Breast epithelium (tissue), 4 donors: ENCODE measurements at places on chromosomes 6 and 20. TPM values are rescaled to one million over a fixed set of nuclear protein-coding genes. Genes with fewer than 3 reads are reported as not detected.

GRCh38 chr6:70353448-70353847 lies 50.6 kb upstream of the COL9A1 start:
- no peaks in the 10 kb centered on the region for H3K27me3 ChIP-seq
- H3K36me3 ChIP-seq: no peaks in the 10 kb centered on the region
- no peak for DNase-seq
- H3K27ac ChIP-seq: no peak overlapping the region
- H3K4me3 ChIP-seq: no peak overlapping the region

The OPRM1 gene
- not detected for total RNA-seq

The CST11 gene
- total RNA-seq: not detected

The FAM210B gene
- 62.6 TPM for total RNA-seq

The CDK5RAP1 gene
- 32.4 TPM for total RNA-seq
